Smooth muscle cell of the umbilical artery (primary cell): ENCODE measurements at places on chromosomes 6 and 20. TPM values are rescaled to one million over a fixed set of nuclear protein-coding genes. Genes with fewer than 3 reads are reported as not detected.

Gene NOX3
- total RNA-seq: not detected in 2 replicates

Gene BPIFB2
- not detected in 2 replicates for total RNA-seq

Gene WASF1
- 6.2 and 14.2 TPM in 2 replicates for total RNA-seq

Gene HAO1
- total RNA-seq: not detected in 2 replicates

Gene SGK2
- total RNA-seq: under 0.01 and 0.74 TPM in 2 replicates

Gene MAP1LC3A
- 17.5 and 19.9 TPM in 2 replicates for total RNA-seq

Gene NRSN2
- 24.9 and 40.3 TPM in 2 replicates for total RNA-seq
